ENCODE measurements at places on chromosomes 5 and 9.

GRCh38 chr9:2228132-2228531 lies 213.0 kb downstream of the SMARCA2 start:
- DNase-seq, result no peak

DNA sequence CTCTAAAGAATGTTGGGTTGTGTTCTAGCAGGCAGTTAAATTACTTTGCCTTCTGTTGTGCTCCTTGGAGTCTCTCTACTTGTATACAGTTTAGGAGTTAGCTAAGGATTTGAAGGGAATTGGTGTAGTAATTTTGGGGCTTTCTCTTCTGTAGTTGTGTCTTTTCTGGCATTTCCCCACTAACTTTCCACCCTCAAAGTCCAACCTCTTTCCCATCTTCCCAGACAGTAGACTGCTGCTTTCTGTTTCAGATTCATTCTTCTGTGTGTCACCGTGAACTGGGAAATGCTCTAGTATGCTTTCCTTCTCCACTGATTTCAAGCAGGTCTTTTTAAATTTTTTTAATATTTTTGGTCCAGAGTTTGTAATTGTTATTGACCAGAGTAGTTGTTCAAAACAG lies 4.5 kb upstream of the ANGPTL2 start:
- DNase-seq, result no peak

- DNase-seq, result no peak
Observed at GRCh38 chr9:127844821-127845359, 9.6 kb downstream of the ENG start.

DNA sequence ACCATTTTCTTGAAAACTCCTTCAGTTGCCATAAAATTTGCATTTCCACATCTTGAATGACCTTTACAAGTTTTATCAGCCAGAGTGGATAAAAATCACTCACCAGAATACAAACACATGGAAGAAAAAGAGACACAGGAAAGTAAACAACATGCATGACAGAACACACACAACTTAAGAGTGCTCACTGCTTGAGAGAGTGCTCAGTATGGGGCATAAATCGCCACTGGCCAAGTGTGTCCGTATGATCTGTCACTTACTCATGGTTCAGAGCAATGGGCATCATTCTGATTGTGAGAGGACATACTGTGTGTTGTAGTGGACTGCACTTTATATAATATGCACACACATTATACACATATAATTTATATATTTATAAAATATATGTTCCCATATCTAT lies 155.6 kb upstream of the NTRK2 start:
- DNase-seq, result no peak

GRCh38 chr9:107108342-107109130 lies 174.5 kb upstream of the RAD23B start:
- DNase-seq, result no peak

DNA sequence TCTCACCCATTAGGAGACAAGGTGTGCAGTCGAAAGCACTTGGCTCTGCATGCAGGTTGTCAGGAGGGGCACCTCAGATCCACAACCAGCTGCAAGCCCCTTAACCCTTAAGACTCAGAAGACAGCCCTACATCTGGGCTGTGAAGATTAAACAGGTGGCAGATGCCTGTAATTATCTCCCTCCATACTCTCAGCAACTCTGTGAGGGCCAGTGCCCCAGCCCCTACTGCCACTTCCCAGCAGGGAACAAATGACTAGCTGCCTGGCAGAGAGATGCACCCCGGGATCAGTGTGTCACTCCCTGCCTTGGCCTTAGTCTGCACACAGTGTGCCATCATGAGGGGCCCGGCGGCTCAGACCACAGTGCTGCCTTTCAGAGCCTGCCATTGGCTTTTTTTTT lies 42.0 kb downstream of the CRB2 start:
- no peak for DNase-seq

Measured in SK-N-MC (cell line).